Lung (tissue), 17 donors: ENCODE measurements at places on chromosomes 3 and 15. TPM values are rescaled to one million over a fixed set of nuclear protein-coding genes. Genes with fewer than 3 reads are reported as not detected.

- peaks cover 4% of the 10 kb centered on the region for H3K27me3 ChIP-seq
- H3K4me3 ChIP-seq, result no peak overlapping the region
- no peaks in the 10 kb centered on the region for H3K36me3 ChIP-seq
- H3K27ac ChIP-seq, result peak overlapping the region; percentile 27
These were observed 18.9 kb downstream of the CX3CR1 start for GRCh38 chr3:39260957-39261356.

The CAND2 gene
- total RNA-seq, result 5.6 TPM

- no peaks in the 10 kb centered on the region for H3K36me3 ChIP-seq
- DNase-seq, result no peak
- no peak overlapping the region for H3K4me3 ChIP-seq
- no peaks in the 10 kb centered on the region for H3K27me3 ChIP-seq
- no peaks in the 10 kb centered on the region for H3K4me1 ChIP-seq
These were observed 74.8 kb upstream of the PLCL2 start for GRCh38 chr3:16809993-16810392.

The MEX3B gene
- total RNA-seq, result 2.5 TPM

The MAGEF1 gene
- total RNA-seq, result 30.9 TPM

- H3K27me3 ChIP-seq, result no peaks in the 10 kb centered on the region
- H3K4me1 ChIP-seq, result no peaks in the 10 kb centered on the region
- no peak overlapping the region for H3K27ac ChIP-seq
- DNase-seq, result no peak
- no peak overlapping the region for H3K4me3 ChIP-seq
- no peaks in the 10 kb centered on the region for H3K36me3 ChIP-seq
These were observed 921.1 kb downstream of the FHIT start for GRCh38 chr3:60330107-60330506.

- H3K36me3 ChIP-seq, result no peaks in the 10 kb centered on the region
- H3K4me3 ChIP-seq, result no peak overlapping the region
- H3K27me3 ChIP-seq, result no peaks in the 10 kb centered on the region
- DNase-seq, result no peak
- no peak overlapping the region for H3K27ac ChIP-seq
These were observed 24.0 kb downstream of the THSD4 start for GRCh38 chr15:71139241-71139640.

DNA sequence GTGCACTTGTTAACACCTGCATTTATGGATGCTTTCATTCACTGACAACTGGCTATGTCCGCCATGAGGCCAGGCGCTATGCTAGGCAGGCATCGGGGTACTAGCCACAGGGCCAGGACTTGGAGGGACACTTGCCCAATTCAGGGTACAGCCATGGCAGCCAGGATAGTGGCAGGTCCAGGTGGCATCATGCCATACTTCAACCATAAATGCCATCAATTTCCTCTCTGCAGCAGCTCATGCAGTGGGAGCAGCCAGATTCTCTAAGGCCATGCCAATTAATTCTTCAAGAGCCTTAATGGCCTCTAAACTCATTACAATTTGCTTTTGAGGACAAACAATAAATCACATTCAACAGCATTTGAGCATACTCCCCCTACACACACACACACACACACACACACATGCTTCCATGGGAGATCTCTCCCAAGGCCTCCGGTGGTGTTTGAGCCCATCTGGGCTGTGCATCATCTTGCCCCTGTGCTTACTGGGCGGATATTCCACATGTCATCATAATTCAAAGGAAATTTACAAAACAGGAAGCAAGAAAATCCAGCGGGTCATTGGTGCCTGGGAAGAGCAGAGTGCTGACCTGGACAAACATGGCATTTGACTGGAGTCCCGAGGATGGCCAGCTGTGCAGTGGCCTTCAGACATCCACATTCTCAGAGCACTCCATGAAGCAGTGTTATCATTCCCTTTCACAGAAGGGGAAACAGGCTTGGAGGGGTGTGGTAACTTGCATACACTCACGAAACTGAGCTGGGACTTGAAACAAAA, 109.1 kb downstream of the IQSEC1 start:
- H3K27me3 ChIP-seq, result no peaks in the 10 kb centered on the region
- peaks cover 3% of the 10 kb centered on the region for H3K36me3 ChIP-seq
- peak; percentile 53 for DNase-seq
- peaks cover 43% of the 10 kb centered on the region for H3K4me1 ChIP-seq
- H3K27ac ChIP-seq, result no peak overlapping the region

- DNase-seq, result no peak
- no peaks in the 10 kb centered on the region for H3K4me1 ChIP-seq
- no peaks in the 10 kb centered on the region for H3K36me3 ChIP-seq
- no peaks in the 10 kb centered on the region for H3K27me3 ChIP-seq
- H3K4me3 ChIP-seq, result no peak overlapping the region
- H3K27ac ChIP-seq, result no peak overlapping the region
These were observed 10.7 kb upstream of the BBX start for GRCh38 chr3:107512108-107512507.

The TRH gene
- total RNA-seq, result 0.40 TPM

DNA sequence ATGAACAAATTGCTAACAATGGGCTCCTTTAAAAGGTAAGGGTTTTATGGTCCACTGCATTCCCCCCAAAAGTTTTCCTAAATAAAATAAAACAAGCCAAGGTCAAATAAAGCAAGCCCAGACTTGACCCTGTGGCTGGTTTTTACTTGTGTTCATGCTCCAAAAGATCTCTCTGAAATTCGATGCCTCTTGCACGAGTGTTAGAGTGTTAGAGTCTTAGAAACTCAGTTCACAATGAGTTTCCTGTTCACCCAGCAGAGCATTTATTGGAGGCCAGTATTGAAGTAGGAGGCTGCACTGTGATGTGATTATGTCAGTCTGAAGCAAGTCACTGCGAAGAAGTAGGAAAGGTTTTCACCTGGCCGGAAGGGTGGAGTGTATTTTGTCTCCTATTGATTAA, 59.9 kb upstream of the LRTM1 start:
- peaks cover 21% of the 10 kb centered on the region for H3K4me1 ChIP-seq
- no peak overlapping the region for H3K4me3 ChIP-seq
- peak; percentile 65 for DNase-seq
- no peaks in the 10 kb centered on the region for H3K27me3 ChIP-seq
- no peaks in the 10 kb centered on the region for H3K36me3 ChIP-seq

DNA sequence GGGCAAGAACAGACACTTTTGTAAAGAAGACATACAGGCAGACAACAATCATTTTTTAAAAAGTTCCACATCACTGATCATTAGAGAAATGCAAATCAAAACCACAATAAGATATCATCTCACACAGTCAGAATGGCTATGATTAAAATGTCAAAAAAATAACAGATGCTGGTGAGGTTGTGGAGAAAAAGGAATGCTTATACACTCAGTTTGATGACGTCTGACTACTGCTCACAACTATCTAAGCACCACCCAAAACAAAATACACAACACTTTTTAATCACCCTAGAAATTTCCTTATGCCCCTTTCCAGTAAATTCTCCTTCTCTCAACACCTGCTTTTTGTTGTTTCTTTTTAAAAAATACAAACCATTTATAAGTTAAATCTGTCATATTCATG, 228.8 kb downstream of the ISL2 start:
- no peaks in the 10 kb centered on the region for H3K4me1 ChIP-seq
- H3K4me3 ChIP-seq, result no peak overlapping the region
- no peak overlapping the region for H3K27ac ChIP-seq
- H3K27me3 ChIP-seq, result no peaks in the 10 kb centered on the region
- DNase-seq, result no peak

- H3K27me3 ChIP-seq, result no peaks in the 10 kb centered on the region
- H3K4me3 ChIP-seq, result no peak overlapping the region
- DNase-seq, result no peak
These were observed 100.6 kb upstream of the PLAAT1 start for GRCh38 chr3:193140381-193140780.

- H3K36me3 ChIP-seq, result no peaks in the 10 kb centered on the region
- no peak overlapping the region for H3K4me3 ChIP-seq
- H3K4me1 ChIP-seq, result no peaks in the 10 kb centered on the region
- no peaks in the 10 kb centered on the region for H3K27me3 ChIP-seq
These were observed 878.0 kb downstream of the PDCD6IP start for GRCh38 chr3:34676436-34676835.
